Endothelial cell of coronary artery (primary cell): ENCODE measurements at places on chromosomes 3 and 15. TPM values are rescaled to one million over a fixed set of nuclear protein-coding genes. Genes with fewer than 3 reads are reported as not detected.

Gene GRAMD2A
- total RNA-seq, result under 0.01 and 0.09 TPM in 2 replicates

Gene ASB14
- not detected in 2 replicates for total RNA-seq

Gene C3orf18
- 2.2 and 4.8 TPM in 2 replicates for total RNA-seq

Gene FAM174B
- 0.90 and 2.8 TPM in 2 replicates for total RNA-seq

Gene MITF
- total RNA-seq, result 1.3 and 2.0 TPM in 2 replicates

Gene SCG3
- total RNA-seq, result under 0.01 TPM in 1 of 2 replicates, not detected in the other

Gene ZDHHC23
- 1.9 and 2.5 TPM in 2 replicates for total RNA-seq

Gene GPR156
- total RNA-seq, result under 0.01 and 0.09 TPM in 2 replicates

Gene BCL2A1
- total RNA-seq, result 0.19 and 2.3 TPM in 2 replicates

Gene MOBP
- total RNA-seq, result 0.09 and 0.19 TPM in 2 replicates

Gene SENP7
- 12.0 and 15.4 TPM in 2 replicates for total RNA-seq

Gene CELF6
- not detected in 2 replicates for total RNA-seq

Gene MYLK
- 15.1 and 30.8 TPM in 2 replicates for total RNA-seq

Gene KCNMB2
- not detected in 2 replicates for total RNA-seq

Gene RBMS3
- total RNA-seq, result 42.9 and 70.9 TPM in 2 replicates

Gene RGMA
- under 0.01 TPM in 1 of 2 replicates, not detected in the other for total RNA-seq

Gene EPHA6
- total RNA-seq, result not detected in 2 replicates

Gene VGLL3
- 3.0 and 28.0 TPM in 2 replicates for total RNA-seq

Gene SPATA12
- 0.09 and 0.18 TPM in 2 replicates for total RNA-seq

Gene ADAMTSL3
- 0.09 and 4.9 TPM in 2 replicates for total RNA-seq

Gene NOX5
- under 0.01 TPM in 1 of 2 replicates, not detected in the other for total RNA-seq

Gene PCCB
- 46.5 and 51.7 TPM in 2 replicates for total RNA-seq

Gene COL6A6
- 0.09 TPM in 1 of 2 replicates, not detected in the other for total RNA-seq

Gene PRR20G
- not detected in 2 replicates for total RNA-seq

Gene SKOR1
- under 0.01 and 0.09 TPM in 2 replicates for total RNA-seq
